Hematopoietic multipotent progenitor cell treated with erythropoietin and hydrocortisone succinate and interleukin-3 and kit ligand, for 8 days (in vitro differentiated cells): ENCODE measurements at places on chromosomes 7 and 10.
A peak's percentile ranks its signal among the peaks of the same experiment; 100 is the strongest.

DNA sequence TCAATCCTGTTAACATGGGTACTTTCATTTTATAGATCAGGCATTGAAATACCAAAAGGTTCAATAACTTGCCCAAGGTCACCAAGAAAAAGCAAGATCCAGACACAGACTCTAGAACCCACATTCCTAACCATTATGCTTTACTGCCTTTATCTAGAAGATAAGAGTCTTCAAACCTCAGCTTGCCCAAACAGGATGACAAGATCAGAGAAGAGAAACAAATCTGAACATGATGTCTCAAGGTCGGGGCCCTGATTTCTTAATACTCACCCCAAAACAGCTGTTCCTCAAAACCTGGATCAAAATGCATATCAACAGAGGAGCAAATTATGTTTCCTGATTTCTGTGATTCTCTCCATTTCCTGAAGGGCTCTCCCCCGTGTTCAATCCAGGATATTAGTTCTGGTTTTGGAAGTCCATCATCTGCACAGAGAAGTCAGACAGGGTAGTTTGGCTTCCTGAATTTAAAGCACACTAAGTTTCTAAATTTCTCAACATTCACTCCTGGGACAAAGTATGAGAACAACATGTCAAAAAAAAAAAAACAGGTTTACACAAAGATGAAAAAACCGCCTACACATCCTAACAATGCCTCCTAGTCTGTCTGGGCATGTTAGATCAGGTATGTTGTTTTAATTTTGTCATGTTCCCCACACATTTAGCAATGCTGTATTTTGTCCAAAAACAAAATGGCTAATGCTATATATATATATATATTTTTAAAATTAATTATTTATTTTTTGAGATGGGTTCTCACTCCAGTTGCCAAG lies 16.2 kb downstream of the ZNF786 start:
- DNase-seq: no peak

GRCh38 chr10:132984801-132985545 lies 42.6 kb upstream of the CFAP46 start:
- no peak for DNase-seq

DNA sequence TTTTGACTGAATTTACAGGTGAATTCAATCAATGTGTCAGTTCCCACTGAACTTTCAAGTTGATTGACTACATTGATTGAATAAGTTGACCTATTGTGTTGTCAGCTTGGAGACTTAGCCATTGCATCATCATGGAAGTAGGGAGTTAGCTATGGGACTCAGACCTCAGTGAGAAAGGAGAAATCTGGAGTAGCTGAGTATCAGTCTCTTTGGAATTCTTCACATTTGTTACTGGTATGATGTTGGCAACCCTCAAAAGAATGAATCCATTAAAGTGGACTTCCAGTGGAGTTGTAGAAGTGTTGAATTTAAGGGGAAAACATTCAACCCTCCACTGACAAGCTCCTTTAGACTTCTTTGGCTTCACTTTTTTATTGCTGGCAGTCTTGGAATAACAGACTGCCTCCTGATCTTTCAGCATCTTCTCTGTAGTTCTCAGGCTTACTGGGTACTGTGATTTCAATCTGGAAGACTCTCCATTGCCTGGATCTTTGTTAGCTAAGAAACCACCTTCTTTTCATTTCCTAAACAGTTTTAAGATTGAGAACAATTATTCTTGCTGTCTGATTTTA lies 160.3 kb upstream of the NRP1 start:
- no peak for DNase-seq

- no peak for DNase-seq
Observed at GRCh38 chr10:16828701-16829175, 11.5 kb upstream of the RSU1 start.

GRCh38 chr7:16594676-16595075 lies 50.9 kb downstream of the ANKMY2 start:
- DNase-seq: no peak

- no peak for DNase-seq
Observed at GRCh38 chr7:117019287-117019686, 66.0 kb downstream of the ST7 start.

GRCh38 chr7:26440233-26441001 lies 148.8 kb downstream of the SNX10 start:
- no peak for DNase-seq

GRCh38 chr7:52925332-52925731 lies 110.1 kb upstream of the POM121L12 start:
- DNase-seq: no peak

- DNase-seq: no peak
Observed at GRCh38 chr7:158586499-158587161, 993 bp downstream of the PTPRN2 start.

DNA sequence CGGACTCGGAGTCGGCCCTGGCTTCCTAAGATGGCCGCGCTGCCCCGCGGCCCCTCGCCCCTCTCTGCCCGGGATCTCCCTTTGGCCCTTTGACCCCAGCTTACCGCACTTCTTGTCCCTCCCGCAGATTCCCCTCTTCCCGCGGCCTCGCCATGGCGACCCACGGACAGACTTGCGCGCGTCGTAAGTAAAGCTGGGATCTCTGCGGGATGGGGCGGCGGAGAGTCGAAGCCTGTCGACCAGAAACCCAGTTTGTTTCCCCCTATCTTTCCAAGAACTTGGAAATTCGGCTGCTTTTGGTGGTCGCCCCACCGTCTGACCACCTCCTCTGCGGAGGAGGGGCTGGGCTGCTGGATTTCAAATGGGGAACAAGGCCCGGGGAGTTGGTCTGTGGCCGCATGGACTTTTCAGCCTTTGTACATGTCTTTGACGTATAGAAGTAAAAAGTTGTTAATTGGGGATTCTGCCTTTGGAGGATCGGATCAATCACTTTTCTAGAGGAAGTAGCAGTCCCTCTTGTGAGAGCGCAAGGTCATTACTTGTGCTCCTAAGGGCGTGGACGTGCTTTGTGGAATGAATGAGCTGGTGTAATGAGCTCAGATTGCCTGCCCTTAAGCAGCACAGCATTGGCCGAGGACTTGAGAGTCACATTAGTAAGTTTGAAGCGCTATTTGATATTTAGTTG lies 553 bp downstream of the VDAC2 start:
- DNase-seq: peak; percentile 71

GRCh38 chr10:112687647-112688046 lies 240.6 kb downstream of the VTI1A start:
- peak; percentile 89 for DNase-seq

- no peak for DNase-seq
Observed at GRCh38 chr10:3935141-3935540, 150.1 kb upstream of the KLF6 start.
